GM12891 (cell line): ENCODE measurements at places on chromosomes 7 and 10.
A peak's percentile ranks its signal among the peaks of the same experiment; 100 is the strongest.

- no peak for DNase-seq
These were observed 101.5 kb upstream of the EGR2 start for GRCh38 chr10:62917475-62918238.

DNA sequence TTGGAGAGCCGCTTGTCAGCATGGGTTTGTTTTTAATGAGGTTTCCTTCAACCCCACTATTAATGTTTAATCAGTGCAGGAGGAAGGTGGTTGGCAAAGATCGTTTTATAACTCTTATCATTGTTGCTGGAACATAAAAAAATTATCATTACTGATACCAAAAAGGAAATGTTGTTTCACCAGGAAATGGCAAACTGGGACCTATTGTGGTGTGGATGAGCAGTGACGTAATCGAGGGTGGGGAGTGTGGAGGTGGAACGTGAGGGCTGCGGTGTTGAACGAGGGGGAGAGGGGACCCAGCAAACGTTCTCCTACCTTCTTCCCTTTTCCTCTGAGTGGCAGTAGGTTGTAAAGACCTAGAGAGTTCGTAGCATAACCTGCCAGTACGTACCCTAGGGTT, 71.9 kb upstream of the TOMM7 start:
- no peak for DNase-seq

GRCh38 chr10:61765176-61766087, 102.7 kb downstream of the CABCOCO1 start:
- DNase-seq, result no peak

GRCh38 chr10:104804880-104805279, 163.8 kb downstream of the SORCS3 start:
- no peak for DNase-seq

- peak; percentile 19 for DNase-seq
These were observed 584 bp upstream of the GARS1 start for GRCh38 chr7:30594048-30594539.

DNA sequence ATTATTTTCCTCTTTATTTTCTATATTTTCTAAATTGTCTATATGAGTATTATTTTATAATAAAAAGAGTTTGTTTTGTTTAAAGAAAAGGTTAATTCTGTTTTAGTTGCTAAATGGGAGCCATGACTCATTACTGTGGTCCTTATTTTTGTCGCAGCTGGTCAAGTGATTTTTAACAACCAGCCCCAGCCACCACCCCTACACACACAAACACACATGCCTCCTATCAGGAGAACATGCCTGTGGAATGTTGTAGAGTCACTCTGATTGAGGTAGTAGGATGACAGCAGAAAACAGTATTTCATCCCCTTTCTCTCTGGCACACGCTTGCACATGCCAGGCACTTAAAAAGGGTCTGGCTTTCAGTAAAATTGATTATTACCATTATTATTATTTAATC, 68.6 kb upstream of the GDF10 start:
- DNase-seq, result no peak
